ENCODE measurements at places on chromosomes 12 and 14.

GRCh38 chr14:31921721-31922120 lies 155.4 kb upstream of the ARHGAP5 start:
- no peak for DNase-seq

GRCh38 chr12:69329669-69330428 lies 18.3 kb upstream of the LYZ start:
- no peak for DNase-seq

DNA sequence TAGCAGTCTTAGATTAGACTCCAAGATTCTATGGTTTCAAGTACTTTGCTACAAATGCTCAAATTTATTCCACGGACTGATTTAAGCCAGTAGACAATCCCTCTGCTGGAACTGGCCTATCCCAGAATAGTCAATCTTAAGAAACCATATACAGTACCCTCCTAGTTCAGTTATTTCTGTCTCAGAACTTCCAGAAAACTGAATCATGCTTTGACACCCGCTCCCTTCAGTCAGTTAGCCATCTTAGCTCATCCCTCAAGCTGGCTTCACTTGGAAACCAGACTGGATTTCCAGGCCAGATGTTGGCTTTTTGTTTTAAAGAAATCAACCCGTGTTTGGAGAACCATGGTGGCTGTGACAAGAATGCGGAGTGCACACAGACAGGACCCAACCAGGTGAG lies 125.5 kb downstream of the NT5DC3 start:
- no peak for DNase-seq

DNA sequence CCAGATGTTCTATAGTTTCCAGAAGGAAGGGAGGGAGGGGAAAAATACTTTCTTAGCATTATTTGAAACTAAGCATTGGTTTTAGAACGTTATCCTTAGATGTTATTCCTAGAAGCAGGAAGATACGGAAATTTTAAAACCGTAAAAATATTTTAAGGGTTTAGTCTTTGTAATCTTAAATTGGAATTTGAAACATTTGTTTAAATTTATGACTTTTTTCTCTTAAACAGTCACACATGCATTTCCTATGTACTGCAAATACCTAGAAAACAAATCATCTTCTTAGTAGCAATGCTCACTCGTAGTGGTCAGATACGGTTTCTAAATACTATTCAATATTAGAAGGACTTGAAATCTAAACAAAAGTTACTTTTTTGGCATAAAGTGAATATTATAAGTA lies 282.0 kb downstream of the ERC1 start:
- DNase-seq, result no peak

DNA sequence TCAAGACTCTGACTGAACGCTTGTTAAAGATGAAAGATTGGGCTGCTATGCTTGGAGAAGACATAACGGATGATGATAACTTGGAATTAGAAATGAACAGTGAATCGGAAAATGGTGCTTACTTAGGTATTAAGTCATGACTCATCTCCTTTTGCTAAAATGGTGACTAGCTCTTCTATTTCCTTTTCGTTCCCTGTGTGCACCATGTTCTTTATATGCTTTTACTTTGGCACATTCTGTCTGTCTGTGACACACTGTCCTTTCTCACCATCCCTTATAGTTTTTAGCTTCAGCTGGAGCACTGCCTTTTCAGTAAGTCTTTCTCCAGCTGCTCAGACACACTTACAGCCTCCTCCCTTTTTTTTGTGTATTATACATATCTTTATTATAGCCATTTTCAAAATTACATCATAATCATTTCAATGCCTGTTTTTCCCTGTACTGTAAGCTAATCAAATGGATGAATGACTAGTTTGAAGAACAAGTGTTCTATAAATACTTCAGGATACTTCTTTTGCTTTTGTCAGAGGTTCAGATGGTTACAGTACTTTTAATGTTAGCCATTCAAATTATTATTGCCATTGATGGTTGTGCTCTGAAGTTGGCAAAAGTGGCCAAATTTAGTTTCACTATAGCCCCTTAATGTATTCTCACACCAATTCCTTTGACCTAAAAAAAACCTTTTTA lies 68.6 kb downstream of the MIA2 start:
- DNase-seq, result no peak

DNA sequence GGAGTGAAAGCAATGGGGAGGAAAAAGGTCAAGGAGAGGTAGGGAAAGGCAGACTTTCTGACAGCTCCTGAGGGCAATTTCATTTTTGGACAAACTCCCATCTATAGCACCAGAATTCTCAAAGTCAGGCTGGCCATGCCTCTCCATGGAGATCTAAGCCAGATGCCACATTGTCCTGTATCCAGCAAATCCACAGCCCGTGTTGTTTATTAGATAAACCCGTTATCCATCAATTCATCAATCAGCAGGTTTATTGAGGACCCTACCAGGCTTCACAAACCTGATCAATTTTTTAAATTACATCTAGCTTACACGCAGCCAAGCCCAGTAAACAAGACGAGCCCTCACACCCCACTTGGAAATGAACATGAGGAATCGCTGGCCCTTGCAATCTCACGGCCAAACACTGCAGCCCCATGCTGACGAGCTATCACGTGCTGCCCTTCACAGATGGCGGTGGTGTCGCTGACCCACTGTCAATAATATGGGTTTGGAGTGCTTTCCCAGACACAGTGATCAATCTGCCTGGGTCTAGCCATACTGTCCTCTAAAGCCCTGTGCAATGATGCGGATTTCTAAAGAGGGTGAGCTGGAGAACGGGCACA lies 332.9 kb downstream of the DPF3 start:
- no peak for DNase-seq

DNA sequence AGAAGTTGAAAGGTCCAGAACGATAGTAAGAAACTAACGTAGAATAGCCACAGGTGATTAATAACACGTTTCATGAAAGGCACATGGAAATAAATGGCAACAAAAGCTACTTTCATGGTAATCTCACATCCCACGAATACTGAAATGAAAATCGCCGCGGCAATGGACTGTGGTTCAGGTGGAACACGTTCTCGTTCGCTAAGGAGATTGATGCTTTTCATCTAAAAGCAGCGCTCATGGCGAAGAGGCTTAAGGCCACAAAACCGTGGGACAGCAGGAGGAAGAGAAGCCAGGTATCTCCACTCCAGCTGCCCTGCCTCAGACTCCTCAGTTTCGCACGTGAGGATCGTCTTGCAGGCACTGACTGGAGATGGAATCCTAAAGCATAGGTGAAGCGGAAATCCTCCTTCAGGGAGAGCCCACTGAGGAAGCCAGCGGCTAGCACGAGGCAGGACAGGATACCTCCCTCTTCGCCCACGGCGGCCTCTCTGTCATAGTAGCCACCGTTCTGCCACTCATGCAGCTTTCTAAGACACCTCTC lies 696 bp upstream of the GPHN start:
- peak; percentile 66 for DNase-seq

GRCh38 chr14:46399049-46399448 lies 252.5 kb downstream of the RPL10L start:
- DNase-seq, result peak; percentile 94

GRCh38 chr12:26712892-26713291 lies 120.1 kb downstream of the ITPR2 start:
- no peak for DNase-seq

DNA sequence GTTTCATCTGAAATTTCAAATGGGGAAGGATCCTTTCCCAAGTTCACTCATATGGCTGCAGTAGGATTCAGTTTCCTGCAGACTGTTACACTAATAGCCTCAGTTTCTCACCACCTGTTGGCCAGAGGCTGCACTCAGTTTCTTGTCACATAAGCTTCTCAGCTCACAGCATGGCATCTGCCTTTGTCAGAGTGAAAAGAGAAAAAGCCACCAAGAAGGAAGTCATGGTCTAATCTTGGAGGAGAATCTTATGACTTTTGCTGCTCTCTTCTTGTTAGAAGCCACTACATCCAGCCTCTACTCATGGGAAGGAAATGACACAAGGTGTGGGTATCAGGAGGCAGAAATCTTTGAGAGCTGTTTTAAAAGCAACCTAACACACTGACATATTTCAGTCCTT lies 39.4 kb upstream of the BTG1 start:
- no peak for DNase-seq

- no peak for DNase-seq
Observed at GRCh38 chr12:106001837-106002218, 136.9 kb downstream of the NUAK1 start.

DNA sequence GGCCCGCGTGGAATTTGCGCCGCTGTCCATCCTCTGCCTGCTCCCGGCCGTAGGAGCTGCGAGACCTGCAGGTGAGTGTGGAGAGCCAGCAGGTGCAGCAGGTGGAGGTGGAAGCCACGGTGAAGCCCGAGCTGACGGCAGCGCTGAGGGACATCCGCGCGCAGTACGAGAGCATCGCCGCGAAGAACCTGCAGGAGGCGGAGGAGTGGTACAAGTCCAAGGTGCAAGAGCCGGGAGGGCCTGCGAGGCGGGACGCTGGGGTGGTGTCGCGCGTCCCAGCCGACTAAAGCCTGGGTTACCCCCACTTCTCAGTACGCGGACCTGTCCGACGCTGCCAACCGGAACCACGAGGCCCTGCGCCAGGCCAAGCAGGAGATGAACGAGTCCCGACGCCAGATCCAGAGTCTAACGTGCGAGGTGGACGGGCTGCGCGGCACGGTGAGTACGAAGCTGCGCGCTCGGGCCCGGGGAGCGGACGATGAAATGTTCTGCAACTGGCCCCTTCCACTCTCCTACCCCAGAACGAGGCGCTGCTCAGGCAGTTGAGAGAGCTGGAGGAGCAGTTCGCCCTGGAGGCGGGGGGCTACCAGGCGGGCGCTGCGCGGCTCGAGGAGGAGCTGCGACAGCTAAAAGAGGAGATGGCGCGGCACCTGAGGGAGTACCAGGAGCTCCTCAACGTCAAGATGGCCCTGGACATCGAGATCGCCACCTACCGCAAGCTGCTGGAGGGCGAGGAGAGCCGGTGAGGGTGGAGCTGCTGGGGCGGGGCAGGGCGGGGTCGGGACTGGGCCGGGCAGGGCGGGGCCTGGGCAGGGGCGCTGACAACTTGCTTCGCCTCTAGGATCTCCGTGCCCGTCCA lies 2.1 kb downstream of the PRPH start:
- DNase-seq, result no peak

- DNase-seq, result no peak
Observed at GRCh38 chr14:29410581-29410980, 517.1 kb downstream of the PRKD1 start.

- no peak for DNase-seq
Observed at GRCh38 chr12:124457287-124458219, 109.9 kb downstream of the NCOR2 start.

Data from NCI-H1092 (cell line).